Activated naive CD4-positive, alpha-beta T cell treated with anti-CD3 and anti-CD28 coated beads, Interleukin-2, amount 10 ng/mL, durations not matched to agents 7 days and 5 days (primary cell): ENCODE measurements at places on chromosomes 3 and 15.
A peak's percentile ranks its signal among the peaks of the same experiment; 100 is the strongest.

DNA sequence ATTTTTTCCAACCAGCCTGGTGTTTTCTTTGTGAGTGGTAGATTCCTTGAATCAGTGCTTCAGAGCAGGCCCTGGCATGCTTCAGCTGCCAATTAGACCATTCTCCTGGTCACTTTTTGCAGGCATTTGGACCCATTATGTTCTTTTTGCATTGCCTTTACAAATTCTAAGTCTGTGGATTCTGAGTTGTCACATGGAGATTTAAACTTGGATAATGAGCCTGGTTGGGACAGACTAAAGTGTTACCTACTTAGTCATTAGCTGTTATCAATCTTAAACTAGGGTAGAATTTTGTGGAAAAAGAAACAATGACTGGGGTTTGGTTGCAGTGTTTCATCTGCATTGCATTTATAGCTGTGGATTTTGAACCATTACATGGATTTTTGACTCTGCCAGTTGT is 40.6 kb downstream of the ARHGEF26 start:
- no peak for DNase-seq
- H3K4me3 ChIP-seq: no peak overlapping the region
- H3K27ac ChIP-seq: no peak overlapping the region
- H3K27me3 ChIP-seq: peaks cover 4% of the 10 kb centered on the region
- no peaks in the 10 kb centered on the region for H3K4me1 ChIP-seq

GRCh38 chr3:78863306-78864203 is 904.2 kb downstream of the ROBO1 start:
- DNase-seq: no peak
- H3K36me3 ChIP-seq: no peaks in the 10 kb centered on the region
- H3K4me1 ChIP-seq: no peaks in the 10 kb centered on the region
- no peak overlapping the region for H3K27ac ChIP-seq

DNA sequence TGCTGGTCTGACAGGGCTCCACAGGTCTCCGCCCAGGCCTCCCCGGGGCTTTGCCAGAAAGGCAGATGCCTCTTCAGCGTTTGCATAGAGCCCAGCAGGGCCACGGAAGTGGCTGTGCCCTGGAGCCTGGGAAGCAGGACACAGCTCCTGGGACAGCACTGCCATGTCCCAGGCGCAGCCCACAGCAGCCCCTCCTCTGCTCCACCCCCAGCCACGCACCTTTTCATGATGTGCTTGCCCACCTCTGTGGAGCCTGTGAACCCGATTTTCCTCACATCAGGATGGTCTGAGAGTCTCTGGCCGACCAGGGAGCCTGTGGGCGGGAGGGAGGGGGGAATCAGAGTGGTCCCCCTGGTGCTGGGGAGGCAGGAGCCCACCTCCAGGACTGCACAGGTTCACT is 33.9 kb upstream of the SLC41A3 start:
- no peak overlapping the region for H3K4me3 ChIP-seq
- DNase-seq: no peak
- H3K27ac ChIP-seq: no peak overlapping the region
- H3K27me3 ChIP-seq: peaks cover 16% of the 10 kb centered on the region
- no peaks in the 10 kb centered on the region for H3K36me3 ChIP-seq

- no peaks in the 10 kb centered on the region for H3K4me1 ChIP-seq
- no peaks in the 10 kb centered on the region for H3K36me3 ChIP-seq
Measured at GRCh38 chr3:123286308-123287023, 84.7 kb downstream of the SEC22A start.

- H3K4me3 ChIP-seq: no peak overlapping the region
- no peaks in the 10 kb centered on the region for H3K36me3 ChIP-seq
- no peaks in the 10 kb centered on the region for H3K4me1 ChIP-seq
- no peaks in the 10 kb centered on the region for H3K27me3 ChIP-seq
- no peak for DNase-seq
Measured at GRCh38 chr3:168267179-168267578, 171.5 kb upstream of the GOLIM4 start.

DNA sequence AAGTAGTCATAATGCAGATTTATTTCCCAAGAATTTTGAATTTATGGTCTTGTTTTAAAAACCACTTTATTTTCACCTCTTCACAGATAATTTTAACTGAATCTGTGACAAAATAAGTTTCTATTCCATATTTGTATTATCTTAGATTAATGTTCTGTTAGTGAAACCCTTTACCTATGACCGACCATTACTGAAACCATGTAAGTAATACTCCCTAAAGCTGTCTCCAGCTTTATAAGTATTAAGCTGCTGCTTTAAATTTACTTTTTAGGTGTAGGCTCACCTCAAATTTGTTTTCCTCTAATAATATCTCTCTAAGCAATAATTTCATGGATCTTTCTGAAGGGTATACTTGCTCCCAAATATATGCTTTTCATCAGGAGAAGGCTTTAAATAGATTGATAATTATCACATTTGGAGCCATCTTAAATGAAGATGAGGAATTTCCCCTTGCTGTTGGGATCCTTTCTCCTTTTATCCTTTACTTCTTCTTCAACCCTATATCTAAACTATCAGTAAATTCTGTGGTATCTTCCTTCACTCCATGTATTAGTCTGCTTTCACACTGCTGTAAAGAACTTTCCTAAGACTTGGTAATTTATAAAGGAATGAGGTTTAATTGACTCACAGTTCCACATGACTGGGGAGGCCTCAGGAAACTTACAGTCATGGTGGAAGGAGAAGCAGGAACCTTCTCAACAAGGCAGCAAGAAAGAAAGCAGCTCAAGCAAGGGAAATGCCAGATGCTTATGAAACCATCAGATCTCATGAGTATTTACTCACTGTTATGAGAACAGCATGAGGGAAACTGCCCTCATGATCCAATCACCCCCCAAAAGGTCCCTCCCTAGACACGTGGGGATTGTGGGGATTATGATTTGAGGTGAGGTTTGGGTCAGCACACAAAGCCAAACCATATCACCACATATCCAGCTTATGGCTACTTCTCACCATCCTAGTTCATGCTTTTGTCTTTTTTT is 92.3 kb upstream of the P2RY1 start:
- no peak overlapping the region for H3K4me3 ChIP-seq
- H3K4me1 ChIP-seq: no peaks in the 10 kb centered on the region
- no peaks in the 10 kb centered on the region for H3K27me3 ChIP-seq

- H3K4me3 ChIP-seq: no peak overlapping the region
- DNase-seq: no peak
- peaks cover 20% of the 10 kb centered on the region for H3K27me3 ChIP-seq
- H3K36me3 ChIP-seq: peaks cover 7% of the 10 kb centered on the region
Measured at GRCh38 chr3:121624147-121624899, 31.1 kb downstream of the FBXO40 start.

- H3K4me3 ChIP-seq: no peak overlapping the region
- no peaks in the 10 kb centered on the region for H3K36me3 ChIP-seq
Measured at GRCh38 chr15:42053914-42054313, 33.1 kb upstream of the PLA2G4E start.

DNA sequence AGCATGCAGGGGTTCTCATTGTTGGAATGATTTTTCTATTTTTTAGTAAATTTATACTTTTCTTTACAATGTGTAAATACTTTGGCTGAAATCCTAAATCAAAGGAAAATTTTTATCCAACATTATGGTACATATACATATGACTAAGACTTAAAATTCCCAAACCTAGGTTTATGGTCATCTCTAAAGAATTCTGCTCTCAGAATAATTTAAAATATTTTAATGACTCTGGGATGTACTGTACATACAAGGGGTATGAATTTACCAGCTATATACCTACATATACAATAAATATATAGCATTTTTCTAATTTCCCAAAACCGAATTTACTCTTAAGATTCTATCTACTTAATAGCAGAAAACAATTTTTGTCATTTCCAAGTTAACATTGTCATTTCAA is 137.9 kb upstream of the POU1F1 start:
- no peaks in the 10 kb centered on the region for H3K36me3 ChIP-seq
- H3K4me1 ChIP-seq: no peaks in the 10 kb centered on the region
- DNase-seq: no peak
- H3K27me3 ChIP-seq: no peaks in the 10 kb centered on the region
- no peak overlapping the region for H3K4me3 ChIP-seq

DNA sequence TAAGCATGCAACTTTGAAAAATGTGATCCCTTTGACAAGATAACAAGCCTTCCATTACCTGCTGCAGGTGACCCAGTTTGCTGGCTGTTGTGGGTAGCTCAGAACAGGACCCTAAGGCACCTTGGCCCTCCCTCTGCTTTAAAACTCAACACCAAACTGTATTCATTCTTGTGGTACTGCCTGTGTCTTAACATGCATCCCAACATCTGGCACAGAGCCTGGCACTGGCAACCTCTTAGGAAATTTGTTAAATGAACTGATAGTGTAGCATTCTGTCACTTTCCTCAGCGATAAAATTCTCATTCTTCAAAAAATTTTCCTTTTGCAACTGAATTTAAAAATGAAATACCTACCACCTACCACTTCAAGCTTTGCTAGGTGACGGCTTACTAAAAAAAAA is 287.3 kb upstream of the ADAMTS9 start:
- no peaks in the 10 kb centered on the region for H3K27me3 ChIP-seq
- H3K4me3 ChIP-seq: no peak overlapping the region
- no peaks in the 10 kb centered on the region for H3K36me3 ChIP-seq
- no peak for DNase-seq
- no peak overlapping the region for H3K27ac ChIP-seq

- H3K27ac ChIP-seq: peak overlapping the region; percentile 70
- H3K4me3 ChIP-seq: no peak overlapping the region
- peaks cover 8% of the 10 kb centered on the region for H3K36me3 ChIP-seq
- no peaks in the 10 kb centered on the region for H3K27me3 ChIP-seq
- peaks cover 15% of the 10 kb centered on the region for H3K4me1 ChIP-seq
Measured at GRCh38 chr3:42123012-42123581, 31.9 kb downstream of the TRAK1 start.

DNA sequence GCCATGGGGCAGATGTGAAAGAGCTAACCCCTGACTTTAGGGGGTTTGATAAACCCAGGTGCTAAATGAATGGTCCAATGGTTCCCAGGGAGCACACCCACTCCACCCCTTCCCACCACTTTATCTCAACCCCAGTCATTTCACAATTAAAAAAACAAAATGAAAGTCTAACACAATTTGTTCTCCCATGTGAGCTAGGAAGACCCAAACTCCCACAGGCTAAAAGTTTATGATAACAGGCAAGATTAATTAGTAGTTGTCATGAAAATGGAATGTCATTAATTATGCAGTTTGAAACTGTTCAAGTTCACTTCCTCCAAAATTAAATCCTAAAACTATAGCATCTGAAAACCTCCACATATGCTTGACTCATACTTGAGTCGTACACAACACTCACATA is 63.3 kb upstream of the TPM1 start:
- no peaks in the 10 kb centered on the region for H3K36me3 ChIP-seq
- H3K4me1 ChIP-seq: no peaks in the 10 kb centered on the region
- no peak overlapping the region for H3K4me3 ChIP-seq

DNA sequence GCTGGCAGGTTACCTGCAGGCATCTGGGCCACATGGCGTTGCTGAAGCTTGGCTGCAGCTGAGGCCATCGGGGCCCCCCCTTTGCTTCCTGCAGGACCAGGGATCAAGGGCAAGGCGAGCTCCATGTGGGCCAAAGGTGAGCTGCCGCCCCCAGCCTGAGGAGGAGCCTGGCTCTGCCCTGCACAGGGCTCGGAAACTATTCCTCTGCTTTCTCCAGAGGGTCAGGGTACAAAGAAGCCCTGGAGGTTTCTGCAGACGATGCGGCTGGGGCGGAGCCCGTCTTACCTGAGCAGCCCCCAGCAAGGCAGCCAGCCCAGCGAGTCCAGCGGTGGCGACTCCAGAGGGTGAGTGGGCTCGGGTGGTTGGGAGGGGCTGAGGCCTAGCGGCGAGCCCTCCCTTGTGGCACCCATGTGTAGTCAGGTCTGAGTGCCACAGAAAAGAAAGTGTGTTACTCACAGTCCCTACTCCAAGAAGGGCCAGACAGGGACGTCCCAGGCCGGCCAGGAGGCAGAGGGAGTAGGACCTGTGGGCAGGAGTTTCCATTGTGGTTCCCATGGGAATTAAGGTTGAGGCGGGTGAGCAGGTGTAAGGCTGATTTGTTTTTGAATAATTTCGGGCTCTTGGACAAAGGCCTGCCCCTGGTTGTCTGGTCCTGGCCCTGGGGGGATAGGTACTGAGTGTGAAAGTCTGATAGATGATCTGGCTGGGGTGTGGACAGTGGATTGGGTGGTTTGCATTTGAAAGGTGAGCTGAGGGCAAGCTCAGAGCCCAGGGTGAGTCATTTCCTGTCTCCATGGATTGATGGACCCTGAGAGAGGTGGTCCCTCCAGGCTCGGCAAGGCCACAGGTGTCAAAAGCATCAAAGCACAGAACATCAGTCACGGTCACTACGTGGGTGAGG is 25.4 kb downstream of the CFAP100 start:
- DNase-seq: no peak
- no peaks in the 10 kb centered on the region for H3K4me1 ChIP-seq
- no peak overlapping the region for H3K27ac ChIP-seq
- no peaks in the 10 kb centered on the region for H3K36me3 ChIP-seq
- peaks cover 23% of the 10 kb centered on the region for H3K27me3 ChIP-seq
- no peak overlapping the region for H3K4me3 ChIP-seq

GRCh38 chr3:115244350-115244749 is 97.3 kb upstream of the ZBTB20 start:
- no peak overlapping the region for H3K4me3 ChIP-seq
- H3K27me3 ChIP-seq: no peaks in the 10 kb centered on the region
- no peaks in the 10 kb centered on the region for H3K4me1 ChIP-seq
- no peak overlapping the region for H3K27ac ChIP-seq
- DNase-seq: no peak
- no peaks in the 10 kb centered on the region for H3K36me3 ChIP-seq

- H3K4me1 ChIP-seq: no peaks in the 10 kb centered on the region
- no peaks in the 10 kb centered on the region for H3K36me3 ChIP-seq
- no peak for DNase-seq
- no peak overlapping the region for H3K27ac ChIP-seq
- peaks cover 48% of the 10 kb centered on the region for H3K27me3 ChIP-seq
- H3K4me3 ChIP-seq: no peak overlapping the region
Measured at GRCh38 chr3:46853441-46854415, 9.5 kb downstream of the MYL3 start.

DNA sequence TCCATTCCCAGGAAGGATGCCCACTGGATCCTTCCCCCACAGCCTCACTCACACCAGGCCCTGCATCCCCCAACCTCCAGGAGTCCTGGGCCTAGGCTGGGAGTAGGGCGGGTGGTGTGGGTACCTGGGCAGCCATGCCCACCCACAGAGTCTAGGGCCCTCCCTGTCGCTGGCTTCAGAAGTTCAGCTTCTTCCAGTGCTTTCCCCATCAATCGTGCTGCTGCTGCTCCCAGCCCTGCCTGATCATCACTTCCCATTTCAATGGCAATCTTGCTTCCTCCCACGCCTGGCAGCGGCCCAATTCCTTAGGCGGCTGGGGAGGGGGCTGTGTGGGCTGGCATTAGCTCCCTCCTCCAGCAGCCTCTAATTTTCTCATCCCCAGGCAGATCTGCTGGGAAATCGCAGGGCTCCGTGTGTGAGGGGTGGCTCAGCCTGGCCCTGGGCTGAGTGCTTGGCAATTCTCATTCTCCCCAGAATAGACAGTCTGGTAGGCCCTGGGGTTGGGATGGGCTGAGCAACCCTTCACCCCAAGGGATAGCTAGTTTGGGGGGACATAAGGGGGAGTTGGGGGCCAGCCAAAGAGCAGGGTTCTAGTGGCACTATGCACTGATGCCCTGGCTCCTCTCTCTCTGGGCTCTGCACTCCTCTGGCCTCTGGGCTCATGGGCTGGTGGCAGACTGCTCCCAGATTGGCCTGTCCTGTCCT is 66.4 kb downstream of the SCN5A start:
- H3K4me1 ChIP-seq: no peaks in the 10 kb centered on the region
- H3K4me3 ChIP-seq: no peak overlapping the region

- no peak overlapping the region for H3K27ac ChIP-seq
- DNase-seq: no peak
- H3K27me3 ChIP-seq: peaks cover 11% of the 10 kb centered on the region
- H3K36me3 ChIP-seq: no peaks in the 10 kb centered on the region
Measured at GRCh38 chr15:62752657-62753517, 289.7 kb upstream of the TPM1 start.

- H3K36me3 ChIP-seq: no peaks in the 10 kb centered on the region
- no peak for DNase-seq
- H3K4me1 ChIP-seq: peaks cover 7% of the 10 kb centered on the region
- peaks cover 26% of the 10 kb centered on the region for H3K27me3 ChIP-seq
- H3K4me3 ChIP-seq: no peak overlapping the region
Measured at GRCh38 chr15:68589783-68590710, 11.3 kb downstream of the CORO2B start.
